ENCODE measurements at places on chromosomes 6 and 20.

DNA sequence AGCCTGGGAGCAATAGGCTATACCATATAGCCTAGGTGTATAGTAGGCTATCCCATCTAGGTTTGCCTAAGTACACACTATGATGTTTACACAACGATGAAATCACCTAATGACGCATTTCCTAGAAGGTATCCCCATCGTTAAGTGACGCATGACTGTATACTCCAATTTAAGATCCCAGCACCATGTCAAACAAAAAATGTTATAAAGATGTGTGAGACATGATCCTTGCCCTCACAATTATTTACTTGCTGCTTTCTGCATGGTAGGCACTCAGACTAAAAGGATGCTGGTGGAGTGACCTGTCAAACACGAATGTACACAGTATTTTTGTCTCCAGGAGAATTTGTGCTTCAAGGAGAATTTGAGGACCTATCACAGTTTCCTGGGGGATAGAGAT lies 32.3 kb downstream of the SNAP25 start:
- DNase-seq = no peak

DNA sequence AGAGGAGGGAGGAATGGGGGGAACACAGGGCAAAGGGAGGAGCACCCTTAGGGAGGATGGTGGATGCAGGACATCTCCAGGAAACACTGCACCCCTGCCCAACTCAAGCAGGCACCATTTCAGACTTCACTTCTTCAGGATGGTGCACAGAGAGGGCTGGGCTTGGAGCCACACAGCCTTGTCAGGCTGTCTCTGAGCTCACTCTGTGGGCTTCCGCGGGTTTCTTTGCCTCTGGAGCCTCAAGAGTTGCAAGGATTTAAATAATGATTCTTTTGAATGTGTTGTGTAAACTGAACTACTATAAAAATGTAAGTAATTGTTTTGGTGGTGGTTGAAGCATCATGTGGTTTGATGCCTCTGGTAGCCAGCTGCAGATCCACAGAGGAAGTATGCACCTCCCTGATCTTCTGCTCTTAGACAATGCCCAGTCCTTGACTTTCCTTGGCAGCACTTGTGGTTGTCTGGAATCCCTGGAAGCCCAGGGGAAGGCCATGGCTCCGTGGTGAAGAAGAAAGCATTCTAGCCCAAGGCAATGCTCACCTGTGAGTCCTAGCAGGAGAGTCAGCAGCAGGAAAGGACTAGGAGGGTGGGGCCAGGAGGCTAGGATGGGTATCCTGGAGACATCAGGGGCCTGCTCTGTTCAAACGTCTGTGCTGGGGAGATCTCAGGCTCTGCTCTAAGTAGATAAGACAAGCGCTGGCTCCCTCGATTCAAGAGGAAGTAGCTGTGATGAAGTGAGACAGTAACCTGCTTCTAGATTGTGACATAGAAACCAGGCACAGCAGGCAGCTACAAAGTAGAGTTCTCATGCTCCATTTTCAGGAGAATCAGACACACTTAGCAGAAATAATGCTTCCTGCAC lies 50.2 kb upstream of the SIRPG start:
- no peak for DNase-seq

DNA sequence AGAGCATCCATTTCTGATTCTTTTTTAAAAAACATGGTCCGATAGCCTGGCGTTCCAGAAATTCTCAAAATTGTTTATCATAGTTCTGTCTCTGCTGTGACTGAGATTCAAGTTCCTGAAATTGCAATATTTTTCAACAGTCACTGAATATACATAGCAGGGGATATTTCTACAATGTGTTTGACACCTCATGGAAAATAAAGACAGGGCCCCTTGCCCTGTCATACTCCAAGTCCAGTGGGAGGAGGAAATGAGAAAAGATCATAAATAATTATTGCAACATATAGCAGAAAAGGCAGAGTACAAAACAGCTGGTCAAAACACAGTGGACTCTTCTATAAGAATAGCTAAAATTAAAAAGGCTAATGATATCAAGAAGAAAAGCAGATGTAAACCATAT lies 234.8 kb upstream of the SPTLC3 start:
- no peak for DNase-seq

DNA sequence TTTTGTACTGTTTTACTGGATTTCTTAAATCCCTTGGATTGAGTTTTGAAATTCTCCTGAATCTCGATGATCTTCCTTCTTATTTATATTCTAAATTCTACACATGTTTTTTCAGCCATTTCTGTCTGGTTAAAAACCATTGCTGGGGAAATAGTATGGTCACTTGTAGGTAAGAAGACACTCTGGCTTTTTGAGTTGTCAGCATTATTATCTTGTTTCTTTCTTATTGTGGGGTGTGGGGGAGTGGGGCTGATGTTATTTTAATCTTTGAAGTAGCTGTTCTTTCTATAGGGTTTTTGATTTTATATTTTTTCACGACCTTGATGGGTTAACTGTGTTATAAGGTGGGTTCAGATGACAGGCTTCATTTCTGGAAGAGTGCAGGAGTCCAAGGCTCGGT lies 37.4 kb upstream of the ADGRB3 start:
- DNase-seq = no peak

DNA sequence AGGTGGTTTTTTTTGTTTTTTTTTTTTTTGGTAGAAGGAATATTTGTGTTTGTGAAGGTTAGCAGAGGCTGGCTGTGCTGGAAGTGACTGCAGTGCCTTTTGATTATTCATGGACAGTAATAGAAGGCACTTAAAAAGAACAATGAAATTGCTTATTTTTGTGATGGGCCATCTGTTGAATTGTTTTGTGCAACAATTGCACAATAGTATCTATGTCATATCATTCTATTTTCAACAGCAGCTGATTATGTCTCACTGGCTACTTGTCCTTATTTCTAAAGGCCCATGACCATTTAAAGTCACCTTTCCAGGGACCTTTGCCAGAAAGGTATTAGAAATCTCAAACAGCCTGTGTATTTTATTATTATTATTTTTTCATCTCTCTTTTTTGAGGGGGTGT lies 70.6 kb downstream of the AFG1L start:
- no peak for DNase-seq

DNA sequence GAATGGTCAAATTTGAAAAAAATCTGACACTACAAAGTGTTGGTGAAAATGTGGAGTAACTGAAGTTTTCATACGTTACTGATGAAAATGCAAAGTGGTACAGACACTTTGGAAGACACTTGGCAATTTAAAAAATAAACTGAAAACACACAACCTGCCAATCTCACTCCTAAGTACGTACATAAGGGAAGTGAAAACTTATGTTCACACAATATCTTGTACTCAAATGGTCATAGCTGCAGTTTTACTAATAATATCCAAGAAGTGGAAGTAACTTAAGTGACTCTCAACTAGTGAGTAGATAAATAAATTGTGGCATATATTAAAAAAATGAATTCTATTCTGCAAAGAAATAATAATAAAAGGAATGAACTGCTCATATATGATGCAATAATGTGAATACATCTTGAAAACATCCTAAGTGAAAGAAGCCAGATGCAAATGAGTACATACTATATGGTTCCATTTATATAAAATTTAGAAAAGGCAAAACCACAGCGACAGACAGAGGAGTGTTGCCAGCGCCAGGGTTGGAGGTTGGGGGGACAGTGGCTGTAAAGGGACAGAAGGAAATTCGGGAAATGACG lies 198.2 kb downstream of the ERMARD start:
- DNase-seq = no peak

- no peak for DNase-seq
Observed at GRCh38 chr6:6926856-6927255, 180.9 kb upstream of the RREB1 start.

- no peak for DNase-seq
Observed at GRCh38 chr20:34570859-34571306, 12.4 kb downstream of the MAP1LC3A start.

- no peak for DNase-seq
Observed at GRCh38 chr20:2402271-2402980, 21.7 kb downstream of the TGM6 start.

DNA sequence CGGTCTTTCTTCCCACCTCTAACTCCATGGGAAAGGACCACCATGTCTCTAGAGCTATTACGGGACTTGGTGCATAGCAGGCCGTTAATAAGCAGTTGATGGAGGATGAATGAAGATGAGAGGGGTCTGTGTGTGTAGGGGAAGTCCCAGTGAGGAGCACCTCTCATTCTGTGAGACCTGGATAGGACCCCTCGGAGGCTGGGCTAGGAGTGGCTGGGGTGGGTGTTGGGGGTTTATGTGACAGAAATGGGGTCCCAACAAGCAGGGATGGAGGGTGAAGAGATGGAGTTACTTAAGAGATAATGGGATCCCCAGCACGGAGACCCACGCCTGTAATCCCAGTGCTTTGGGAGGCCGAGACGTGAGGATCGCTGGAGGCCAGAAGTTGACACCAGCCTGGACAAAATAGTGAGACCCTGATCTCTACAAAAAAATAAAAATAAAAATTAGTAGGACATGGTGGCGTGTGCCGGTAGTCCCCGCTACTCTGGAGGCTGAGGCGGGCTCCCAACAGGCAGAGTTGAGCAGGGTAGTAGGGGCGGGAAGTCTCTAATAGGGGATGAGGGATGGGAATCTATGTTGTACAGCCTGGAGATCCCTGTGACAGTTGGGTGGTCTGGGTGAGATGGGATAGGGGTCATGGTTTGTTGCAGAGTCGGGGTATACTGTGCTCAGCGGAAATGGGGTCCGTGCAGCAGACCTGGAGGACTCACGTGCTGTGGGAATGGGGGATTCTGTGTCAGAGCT lies 677 bp upstream of the ZNF341 start:
- no peak for DNase-seq

GRCh38 chr20:2042400-2042799 lies 48.5 kb upstream of the PDYN start:
- DNase-seq = no peak

DNA sequence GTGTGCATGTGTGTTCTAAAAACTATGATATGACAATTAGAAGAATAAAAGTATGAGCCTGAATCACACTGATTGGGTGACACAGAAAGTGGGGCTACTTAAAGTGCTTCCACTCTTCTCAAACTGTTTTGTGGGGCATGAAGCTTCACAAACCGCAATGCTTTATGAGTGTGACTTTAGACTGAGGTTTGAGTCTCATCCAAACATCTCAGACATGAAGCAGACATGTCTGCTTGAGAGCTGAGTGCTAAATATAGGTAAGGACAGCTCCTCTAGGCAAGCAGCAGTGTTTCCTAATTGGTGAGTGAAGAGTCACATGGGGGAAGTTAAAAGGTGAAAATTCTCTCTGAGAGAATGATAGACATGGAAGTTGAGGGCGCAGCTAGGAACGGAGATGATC lies 726.9 kb upstream of the CITED2 start:
- DNase-seq = no peak

GRCh38 chr6:87237804-87238203 lies 82.4 kb downstream of the ZNF292 start:
- DNase-seq = no peak

- no peak for DNase-seq
Observed at GRCh38 chr20:4471221-4471620, 250.5 kb upstream of the PRND start.

- DNase-seq = no peak
Observed at GRCh38 chr20:63765902-63766301, 26.3 kb downstream of the SLC2A4RG start.

DNA sequence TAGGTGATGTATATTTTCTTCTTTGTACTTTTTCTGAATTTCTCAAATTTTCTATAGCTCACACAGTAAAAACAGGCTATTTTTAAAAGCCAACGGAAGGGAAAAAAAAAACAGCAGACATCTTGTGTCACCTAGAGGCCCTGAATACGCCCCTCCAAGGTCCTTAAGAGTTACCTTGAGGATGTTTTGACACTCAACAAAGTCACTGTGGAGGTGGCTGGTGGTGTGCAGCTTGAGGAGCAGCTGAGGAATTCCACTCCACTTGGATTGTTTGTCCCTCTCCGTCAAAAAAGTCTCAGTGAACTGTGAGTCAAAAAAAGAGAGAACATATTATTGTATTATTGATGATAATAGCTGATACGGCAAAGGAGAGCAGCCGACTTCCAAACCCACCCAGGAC lies 14.7 kb downstream of the TRPC4AP start:
- DNase-seq = no peak

DNA sequence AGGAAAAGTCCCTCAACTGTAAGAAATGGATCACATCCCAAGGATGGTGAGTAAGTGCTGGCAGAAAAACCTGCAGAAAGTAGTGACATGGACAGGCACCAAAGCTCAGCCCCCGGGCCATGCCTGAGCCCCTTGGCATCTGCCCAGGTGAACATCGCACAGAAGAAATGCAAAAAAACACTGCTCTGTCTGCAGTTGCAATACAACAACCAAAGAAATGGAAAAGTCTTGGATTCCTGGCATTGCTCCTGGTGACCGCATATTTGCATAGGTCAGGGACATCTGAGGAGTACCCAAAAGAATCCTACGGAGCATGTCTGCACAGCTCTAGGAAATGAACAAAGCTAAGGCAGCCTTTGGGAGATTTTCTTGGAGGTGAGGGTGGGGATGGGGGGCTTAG lies 63.1 kb upstream of the PTPRT start:
- DNase-seq = no peak

DNA sequence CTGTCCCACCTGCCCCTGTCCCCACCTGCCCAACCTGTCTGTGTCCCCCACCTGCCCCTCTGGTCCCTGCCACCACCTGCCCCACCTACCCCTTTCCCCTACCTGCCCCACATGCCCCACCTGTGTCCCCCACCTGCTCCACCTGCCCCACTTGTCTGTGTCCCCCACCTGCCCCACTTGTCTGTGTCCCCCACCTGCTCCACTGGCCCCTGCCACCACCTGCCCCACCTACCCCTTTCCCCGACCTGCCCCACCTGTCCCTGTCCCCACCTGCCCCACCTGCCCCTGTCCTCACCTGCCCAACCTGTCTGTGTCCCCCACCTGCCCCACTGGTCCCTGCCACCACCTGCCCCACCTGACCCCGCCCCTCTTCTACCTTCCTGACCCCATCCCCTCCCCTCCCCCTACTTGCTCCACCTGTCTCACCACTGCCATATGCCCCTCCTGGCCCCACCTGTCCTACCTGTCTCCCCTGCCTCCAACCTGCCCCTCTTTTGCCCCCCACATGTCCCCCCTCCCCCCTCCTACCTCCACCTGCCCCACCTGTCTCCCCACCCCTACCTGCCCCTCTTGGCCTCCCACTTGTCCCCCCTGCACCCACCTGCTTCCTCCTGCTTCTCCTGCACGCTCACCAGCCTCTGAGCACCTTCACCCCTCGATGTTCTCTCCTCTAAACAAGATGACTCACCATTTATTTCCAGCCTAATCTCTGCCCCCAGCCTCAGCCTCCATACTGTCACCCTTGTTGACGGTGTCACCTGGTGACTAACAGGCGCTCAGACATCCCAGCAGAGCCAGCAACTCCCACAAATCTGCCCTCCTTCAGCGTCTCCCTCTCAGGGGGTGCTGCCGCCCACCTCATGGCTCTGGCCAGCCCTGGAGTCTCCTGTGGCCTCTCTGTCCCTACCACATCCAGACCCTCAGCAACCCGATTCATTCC lies 5.6 kb upstream of the MYT1 start:
- no peak for DNase-seq

GRCh38 chr20:63140514-63141433 lies 75.2 kb downstream of the YTHDF1 start:
- no peak for DNase-seq
